ENCODE measurements at places on chromosomes 5 and 9.

GRCh38 chr9:22512495-22512894, 65.9 kb downstream of the DMRTA1 start:
- no peak for DNase-seq

- DNase-seq: no peak
These were observed 389.0 kb downstream of the TAF11L14 start for GRCh38 chr5:18023275-18023674.

- DNase-seq: no peak
These were observed 25.2 kb upstream of the CTSV start for GRCh38 chr9:97064176-97064575.

DNA sequence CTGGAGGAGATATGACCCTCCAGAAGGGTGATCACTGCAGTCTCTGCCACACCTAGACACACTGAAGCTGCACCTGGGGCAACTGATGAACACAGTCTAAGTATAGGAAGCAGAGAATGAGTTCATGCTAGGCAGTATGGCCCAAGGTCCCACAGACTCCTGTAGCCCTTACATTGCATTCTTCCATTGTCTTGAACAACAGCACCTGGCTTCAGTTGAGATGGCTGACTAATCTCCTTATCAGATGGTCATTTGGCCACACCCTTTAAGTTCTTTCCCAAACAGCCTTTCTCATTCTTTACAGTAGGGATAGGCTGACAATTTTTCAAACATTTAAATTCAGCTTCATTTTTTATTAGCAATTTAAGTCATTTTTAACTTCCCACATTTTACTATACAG, 23.1 kb downstream of the CENPK start:
- DNase-seq: no peak

DNA sequence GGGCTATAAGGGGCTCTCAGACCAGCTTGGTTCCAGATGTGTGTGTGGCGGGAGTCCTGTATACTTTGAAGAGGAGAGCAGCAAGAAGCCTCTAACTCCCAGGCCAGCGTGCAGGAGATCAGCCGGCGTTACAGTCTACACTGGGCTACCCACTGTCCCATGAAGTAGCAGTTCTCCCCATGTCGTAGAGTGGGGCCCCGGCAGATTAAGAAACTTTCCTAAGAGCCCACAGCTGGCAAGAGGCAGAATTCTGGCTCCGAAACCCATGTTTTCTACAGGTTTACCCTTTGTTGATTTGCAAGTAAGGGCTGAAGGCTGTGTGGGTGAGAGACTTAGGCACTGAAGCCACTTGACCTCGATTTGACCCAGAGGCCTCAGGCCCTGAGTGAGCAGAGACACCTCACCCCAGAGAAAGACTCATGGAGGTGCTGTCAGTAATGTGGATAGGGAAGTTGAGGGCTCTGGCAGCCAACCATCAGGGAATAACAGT, 881 bp upstream of the B4GALT1 start:
- DNase-seq: no peak
